Dermis blood vessel endothelial cell (primary cell): ENCODE measurements at places on chromosomes 4 and X. TPM values are rescaled to one million over a fixed set of nuclear protein-coding genes. Genes with fewer than 3 reads are reported as not detected.
A peak's percentile ranks its signal among the peaks of the same experiment; 100 is the strongest.

DNA sequence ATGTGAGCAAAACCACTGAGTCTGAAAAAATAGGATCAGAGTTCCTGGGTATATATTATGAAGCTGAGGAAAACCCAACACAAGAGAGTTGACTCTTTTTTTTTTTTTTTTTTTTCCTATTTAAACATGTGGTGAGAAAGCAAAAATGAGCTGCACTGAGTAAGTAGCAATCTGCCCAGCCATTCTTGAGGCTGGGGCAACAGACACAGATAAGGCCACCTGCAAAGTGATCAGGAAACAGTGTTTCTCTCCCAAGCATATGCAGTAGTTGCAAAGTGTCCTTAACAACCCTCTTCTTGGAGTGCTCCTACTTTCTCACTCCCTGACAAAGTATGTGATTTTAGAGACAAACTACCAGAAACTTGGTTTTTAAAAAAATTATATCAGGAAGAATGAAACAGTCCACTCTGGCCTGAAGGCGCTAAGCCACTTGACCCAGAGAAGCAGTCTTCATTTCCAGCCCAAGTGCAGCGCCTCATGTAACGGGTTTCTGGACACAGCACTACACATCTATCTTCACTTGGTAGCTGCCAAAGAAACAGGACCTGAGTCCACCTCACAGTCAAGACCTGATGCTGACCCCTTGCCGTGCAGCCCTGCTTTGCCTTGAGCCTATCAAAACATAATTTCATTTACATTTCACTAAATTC is 124.6 kb upstream of the MAP3K15 start:
- no peak for DNase-seq

GRCh38 chr4:186650401-186651180 is 73.1 kb downstream of the FAT1 start:
- DNase-seq, result no peak

DNA sequence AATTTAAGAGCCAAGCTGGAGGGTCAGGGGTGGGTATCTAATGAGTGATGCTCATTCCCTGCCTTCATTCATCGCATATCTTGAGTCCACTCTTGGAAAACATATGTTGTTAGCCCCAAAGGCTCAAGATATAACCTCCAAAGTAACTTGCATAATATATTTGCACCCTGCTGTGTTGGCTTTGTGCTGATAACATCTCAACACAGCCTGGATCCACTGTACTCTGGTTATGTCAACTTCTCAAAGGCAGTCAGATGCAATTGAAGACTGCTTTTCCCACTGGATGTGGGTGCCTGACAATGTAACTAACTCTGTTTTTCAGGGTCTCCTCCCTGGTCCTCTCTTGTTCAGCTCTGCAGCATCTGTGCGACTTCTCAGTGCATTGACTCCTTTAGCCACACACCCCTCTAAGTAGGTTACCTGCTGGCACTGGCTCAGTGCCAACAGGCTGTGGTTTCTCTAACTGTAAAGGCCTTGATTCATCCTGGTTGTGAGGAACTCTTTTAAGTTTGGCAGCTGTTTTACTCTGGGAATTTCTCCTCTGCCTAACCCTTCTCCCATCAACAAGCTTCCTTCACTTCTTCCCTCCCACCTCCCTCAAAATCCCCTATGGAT is 28.1 kb downstream of the SLC16A2 start:
- no peak for DNase-seq

- no peak for DNase-seq
Measured at GRCh38 chrX:68424719-68425118, 8.6 kb downstream of the OPHN1 start.

DNA sequence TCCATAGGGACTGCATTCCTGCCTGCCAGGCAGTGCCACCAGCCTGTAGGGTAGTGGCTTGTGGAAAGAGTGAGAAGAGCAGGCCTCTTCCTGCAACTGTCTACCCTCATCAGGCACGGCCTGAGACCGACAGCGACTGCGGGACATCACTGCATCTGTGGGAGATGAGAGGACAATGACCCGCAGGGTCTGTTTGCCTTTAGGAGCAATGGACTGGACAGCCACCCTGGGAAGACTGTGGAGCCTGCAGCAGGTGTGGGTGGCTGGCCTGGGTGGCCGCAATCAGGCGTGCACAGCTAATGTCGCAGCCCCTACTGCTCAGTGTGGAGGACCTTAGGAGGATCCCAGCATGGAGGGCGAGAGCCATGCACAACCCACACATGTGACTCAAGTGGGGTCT is 227.9 kb downstream of the PTTG2 start:
- DNase-seq, result no peak

- no peak for DNase-seq
Measured at GRCh38 chr4:164087733-164088132, 593.2 kb downstream of the TMA16 start.

- DNase-seq, result no peak
Measured at GRCh38 chr4:109608879-109609278, 48.8 kb downstream of the MCUB start.

DNA sequence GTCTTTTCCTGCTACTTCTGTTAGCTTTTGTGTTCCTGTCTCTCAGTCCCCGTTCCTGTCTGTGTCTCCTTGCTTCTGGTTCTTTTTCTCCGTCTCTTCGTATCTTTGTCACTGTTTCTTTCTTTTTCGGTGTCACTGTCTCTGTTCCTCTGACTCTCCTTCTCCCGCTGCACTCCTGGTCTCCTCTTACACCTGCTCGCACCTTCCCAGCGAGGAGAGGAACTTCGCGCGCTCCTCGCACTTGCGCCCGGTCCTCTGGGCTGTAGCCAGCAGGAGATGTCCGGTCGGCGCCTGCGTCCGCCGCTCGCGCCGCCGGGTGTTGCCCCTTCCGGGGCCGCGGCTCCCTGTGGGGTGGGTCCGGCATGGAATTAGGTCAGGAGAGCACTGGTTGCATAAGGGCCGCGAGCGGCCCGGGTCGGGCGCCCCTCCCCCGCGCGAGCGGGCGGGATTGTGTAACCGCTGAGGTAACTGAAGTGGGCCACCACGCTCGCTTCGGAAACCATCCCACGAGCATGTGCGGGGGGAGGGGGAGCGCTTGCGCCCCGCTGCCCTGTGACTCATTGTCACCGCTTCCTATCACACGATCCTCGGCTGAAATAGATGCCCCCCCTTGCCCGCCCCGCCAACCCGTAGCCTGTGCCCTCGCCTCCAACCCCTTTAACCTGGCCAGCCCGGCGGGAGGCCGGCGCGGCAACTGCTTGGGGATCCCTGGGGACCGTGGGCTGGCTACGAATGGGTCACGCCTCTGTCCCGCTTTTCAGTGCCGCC is 1.6 kb downstream of the LONRF3 start:
- DNase-seq, result peak; percentile 41

DNA sequence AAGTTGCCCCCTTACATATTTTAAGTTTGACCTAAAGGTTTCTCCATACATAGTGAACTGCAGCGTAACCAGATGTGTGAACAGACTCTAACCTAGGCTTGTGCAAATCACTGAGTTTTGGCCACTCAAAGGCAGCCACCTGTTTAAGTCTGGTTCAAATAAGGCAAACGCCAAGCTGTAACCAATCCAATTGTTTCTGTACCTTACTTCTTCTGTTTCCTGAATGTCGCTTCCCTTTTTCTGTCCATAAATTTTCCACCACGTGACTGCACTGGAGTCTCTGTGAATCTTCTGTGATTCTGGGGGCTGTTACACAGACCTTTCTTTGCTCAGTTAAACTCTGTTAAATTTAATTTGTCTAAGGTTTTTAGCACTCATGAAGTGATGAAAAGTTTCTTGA is 618.8 kb downstream of the GLUD2 start:
- DNase-seq, result no peak

PPP1R2C gene
- not detected in 2 replicates for total RNA-seq

FAM200B gene
- total RNA-seq, result 33.0 and 44.6 TPM in 2 replicates

ENPP6 gene
- 0.05 TPM in 1 of 2 replicates, not detected in the other for total RNA-seq

TEX13B gene
- not detected in 2 replicates for total RNA-seq

RHOXF1 gene
- total RNA-seq, result not detected in 2 replicates
